Activated T-cell treated with anti-CD3 and anti-CD28 coated beads, Interleukin-2, amount 50 U/mL, for 4 hours (primary cell): ENCODE measurements at places on chromosomes 6 and 20. TPM values are rescaled to one million over a fixed set of nuclear protein-coding genes. Genes with fewer than 3 reads are reported as not detected.

- DNase-seq = no peak
Measured at GRCh38 chr20:25048519-25048952, 9.4 kb downstream of the ACSS1 start.

- DNase-seq = no peak
Measured at GRCh38 chr6:100796049-100796823, 84.9 kb downstream of the ASCC3 start.

GRCh38 chr20:3209946-3210317 lies 634 bp downstream of the ITPA start:
- no peak for DNase-seq

DNA sequence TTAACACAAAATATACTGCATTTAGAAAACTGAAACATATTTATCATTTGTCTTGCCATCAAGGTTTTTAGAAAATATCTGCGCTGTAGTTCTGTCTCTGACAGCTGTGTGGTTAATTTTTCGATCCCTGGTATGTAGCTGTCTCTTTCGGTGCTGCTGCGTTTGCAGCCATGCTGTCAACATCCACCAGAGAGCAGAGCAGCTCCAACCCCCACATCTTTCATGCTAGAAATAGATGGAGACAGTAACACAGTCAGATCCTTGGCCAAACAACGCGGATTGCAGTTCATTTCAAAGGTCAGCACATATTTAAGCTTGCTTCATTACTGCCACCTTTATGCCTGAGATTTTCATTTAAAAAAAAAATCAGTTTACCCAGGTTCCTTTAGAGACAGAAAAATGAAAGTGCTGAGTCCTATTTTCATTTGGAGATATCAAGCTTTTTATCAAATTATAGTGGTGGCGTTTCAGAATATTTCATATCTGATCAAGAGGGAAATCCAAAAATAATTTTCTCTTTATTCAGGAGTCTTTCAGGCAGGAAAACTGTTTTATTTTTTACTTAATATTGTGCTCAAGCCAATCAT lies 157.7 kb upstream of the MMS22L start:
- DNase-seq = no peak

- DNase-seq = no peak
Measured at GRCh38 chr6:79423216-79423615, 114.0 kb downstream of the LCA5 start.

DNA sequence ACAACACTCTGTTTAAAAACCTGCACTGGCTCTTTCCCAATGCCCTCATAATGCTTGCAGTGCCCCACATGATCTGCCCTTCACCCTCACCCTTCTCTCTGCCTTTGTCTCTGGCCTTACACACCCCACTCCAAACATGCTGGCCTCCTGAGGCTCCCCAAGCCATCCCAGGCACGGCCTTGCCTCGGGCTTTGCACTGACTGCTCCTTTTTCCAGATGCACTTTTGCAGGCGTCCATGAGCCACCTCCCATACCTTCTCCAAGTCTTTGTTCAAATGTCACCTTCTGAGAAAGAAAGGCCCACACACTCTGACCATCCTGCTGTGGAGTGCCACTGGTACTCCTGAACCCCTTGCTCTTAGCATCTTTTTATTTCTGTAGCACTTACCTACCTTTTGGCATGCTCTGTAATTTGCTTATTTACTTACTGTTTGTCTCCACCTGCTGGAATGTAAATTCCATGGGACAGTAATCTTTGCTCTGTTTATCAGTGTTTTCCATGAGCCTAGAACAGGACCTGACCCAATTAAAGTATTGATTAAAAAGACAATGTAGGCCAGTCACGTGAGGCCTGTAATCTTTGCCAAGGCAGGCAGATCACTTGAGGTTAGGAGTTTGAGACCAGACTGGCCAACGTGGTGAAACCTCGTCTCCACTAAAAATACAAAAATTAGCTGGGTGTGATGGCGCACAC lies 30.7 kb downstream of the GFRA4 start:
- no peak for DNase-seq

DNA sequence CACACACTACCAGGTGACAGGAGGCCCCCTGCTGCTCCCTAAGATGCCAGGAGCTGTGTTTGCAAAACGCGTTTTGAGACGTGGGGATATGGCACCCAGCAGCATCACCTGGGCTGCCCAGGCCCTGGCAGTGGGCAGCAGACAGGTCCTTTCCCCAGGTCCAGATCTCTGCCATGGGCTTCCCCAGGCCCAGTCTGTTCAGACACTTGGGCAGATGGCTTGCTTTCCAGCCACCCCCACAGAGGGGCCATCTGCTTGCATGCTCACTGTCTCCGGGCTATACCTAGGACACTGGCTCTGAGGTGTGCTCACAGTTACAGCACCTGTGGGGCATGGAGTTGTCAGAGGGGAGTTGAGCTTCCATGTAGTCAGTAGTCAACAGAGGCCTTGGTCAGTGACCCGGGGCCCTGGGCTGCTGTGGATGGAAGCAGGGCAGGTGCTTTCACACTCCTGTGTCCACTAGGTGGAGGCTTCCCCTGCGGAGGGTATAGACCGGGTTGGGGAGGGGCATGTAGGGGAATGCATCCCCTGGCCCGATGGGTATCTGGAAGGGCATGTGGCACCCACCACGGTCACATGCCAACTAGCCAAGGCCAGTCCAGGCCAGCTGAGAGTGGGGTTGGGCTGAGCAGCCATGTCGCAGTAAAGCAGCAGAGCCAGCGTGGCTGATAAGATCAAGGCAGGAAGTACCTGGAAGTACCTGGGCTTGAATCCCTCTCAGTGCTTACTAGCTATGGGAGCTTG lies 185.4 kb upstream of the SLC24A3 start:
- DNase-seq = no peak

- no peak for DNase-seq
Measured at GRCh38 chr6:30844118-30844535, 40.2 kb upstream of the DDR1 start.

GRCh38 chr6:36949636-36950035 lies 4.9 kb upstream of the PI16 start:
- DNase-seq = no peak

DNA sequence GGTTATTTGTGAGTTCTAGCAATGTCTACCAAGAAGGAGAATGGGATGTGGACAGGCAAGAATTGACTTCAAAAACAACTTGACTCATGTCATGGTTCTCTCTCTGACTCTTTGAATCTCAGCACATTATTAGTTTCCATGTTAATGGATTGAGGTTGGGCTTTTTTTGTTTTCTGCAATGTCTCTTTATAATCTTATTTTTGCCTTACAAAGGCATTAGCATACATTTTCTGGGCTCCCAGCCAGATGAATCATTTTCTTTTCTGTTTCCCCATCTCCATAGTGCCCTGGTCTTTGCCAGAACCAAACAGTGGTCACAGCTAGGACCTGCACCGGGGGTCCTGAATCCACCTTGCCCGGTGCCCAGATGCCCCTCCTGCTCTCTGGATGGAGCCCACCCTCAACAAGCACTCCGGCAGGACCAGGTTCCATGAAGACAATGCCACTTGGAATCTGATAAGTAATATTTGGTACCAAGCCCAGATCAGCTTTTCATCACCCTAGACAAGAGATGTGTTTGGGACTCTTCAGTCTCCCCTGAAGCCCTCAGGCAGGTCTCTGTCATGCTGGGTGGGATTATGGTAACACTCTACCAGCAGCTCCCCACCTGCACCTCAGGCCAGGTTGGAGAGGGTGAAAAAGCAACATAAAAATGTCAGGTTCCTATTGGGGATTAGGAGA lies 266.7 kb upstream of the SULF2 start:
- no peak for DNase-seq

Gene CLDN20
- total RNA-seq = not detected

Gene MUC22
- not detected for total RNA-seq

Gene SAPCD1
- total RNA-seq = 12.2 TPM
